ENCODE measurements at places on chromosomes 7 and 10.

DNA sequence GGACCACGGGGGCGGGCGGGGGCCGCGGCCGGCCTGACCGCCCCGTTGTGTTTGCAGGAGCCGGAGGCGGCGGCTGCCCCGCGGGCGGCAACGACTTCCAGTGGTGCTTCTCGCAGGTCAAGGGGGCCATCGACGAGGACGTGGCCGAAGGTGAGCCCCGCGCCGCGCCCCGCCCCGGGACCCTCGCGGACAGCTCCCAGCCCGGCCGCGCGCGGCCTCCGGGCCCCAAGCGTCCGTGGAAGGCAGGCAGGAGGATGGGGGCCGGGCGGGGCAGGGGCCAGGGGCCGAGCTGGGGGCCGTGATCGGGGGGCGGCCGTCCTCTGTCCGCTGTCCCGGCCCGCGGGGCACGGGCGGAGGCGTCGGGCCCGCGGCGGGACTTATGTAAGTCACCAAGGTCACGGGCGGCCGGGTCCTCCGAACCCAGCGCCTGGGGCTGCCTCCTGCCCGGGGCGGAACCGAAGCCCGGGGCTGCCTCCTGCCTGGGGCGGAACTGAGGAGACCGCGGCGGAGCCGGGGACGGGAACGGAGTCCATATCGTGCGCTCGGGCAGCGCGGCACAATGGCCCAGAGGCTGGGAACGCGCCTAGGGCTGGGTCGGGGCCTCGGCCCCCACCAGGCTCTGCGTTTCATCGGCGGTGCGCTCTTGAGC is 497 bp downstream of the PPP2R2D start:
- no peak for DNase-seq

DNA sequence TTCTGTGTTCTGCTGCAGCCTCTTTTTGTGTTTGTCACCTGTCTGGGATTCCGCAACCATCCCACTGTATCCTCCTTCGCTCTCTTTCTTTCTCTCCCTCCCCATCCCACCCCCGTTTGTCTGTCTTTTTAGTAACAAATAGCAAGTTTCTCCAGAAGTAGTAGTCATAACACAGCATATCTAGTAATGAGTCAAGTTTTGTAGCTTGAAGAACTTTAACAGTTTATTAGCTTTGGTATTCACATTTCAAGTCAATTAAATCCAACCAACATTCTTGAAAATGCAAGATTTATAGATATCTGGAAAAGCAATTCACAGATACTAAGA is 154.1 kb upstream of the MTPN start:
- DNase-seq = no peak

DNA sequence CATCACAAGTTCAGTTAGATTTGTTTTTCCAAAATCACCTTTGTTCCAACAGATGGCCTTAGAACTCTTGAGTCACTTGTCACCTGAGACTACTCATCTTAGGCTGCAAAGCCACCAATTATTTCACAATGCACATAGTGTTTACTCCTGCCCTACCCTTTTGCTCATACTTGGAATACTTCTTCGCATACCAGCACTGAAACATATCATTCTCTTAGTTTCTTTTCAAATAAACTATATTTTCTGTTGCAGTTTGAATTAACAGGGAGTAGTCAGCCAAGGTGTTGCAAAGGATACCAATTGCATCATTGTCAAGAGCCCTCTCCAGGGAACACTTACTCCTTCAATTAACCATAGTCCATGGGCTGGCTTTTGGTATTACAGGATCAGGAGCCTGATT is 71.0 kb downstream of the CASD1 start:
- no peak for DNase-seq

DNA sequence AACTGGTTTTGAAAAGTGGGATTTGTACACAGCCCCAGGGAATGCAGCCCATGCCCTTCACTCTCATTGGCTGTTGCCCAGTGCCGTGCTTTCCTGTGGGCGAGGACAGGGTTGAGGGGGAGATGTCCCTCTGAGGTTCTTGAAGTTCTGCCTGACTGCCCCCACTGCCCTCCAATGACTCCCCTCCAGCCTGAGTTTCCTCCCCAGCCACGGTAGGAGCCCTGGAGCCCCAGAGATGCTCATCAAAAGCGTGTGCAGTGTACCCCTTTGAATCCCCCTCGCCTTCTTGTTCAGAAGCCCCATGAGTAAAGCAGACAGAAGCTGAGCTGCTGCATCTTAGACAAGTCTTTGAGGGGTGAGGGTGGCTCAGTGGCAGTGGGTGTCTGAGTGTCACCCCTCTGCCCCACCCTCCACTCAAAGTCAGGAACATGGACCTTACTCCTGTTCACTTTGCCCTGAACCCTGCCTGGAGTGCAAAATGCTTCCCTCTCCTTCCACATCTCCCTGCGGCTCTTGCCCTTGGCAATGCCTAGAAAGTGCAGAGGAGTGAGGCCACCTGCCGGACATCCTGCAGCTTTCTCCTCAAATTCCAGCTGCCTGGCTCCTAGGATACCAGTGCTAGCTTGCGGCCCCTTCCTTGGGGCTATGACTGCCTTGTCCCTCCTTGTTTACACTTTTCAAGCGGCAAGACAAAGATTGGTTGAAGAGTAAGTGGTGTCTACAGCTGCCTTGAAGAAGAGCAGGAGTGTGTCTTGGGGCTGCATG is 19.9 kb downstream of the FAM241B start:
- no peak for DNase-seq

DNA sequence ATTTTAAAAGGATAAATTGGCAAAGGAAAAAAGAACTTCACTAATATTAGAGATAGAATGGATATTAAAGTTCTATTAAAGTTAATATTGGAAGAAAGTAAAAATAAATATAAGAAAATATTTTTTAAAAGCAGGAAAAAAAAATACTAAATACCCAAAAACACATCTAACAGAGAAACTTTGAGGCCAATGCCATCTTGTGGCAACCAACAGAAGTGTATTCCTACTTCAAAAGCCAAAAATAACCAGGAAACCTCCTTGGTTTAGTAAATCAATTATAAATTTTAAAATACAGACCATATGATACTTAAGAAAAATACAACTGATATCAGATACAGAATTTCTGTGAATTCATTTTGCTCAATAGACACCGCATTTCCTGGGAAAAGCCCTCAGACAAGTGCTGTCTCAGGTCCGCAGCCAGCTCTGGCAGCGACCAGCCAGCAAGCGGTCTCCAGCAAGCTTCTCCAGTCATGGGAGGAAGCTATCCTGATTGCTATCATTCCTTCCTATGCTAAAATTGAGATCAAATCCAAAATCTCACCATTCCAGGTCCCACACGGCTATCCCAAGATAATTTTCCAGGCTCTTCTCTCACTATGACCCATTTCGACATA is 65.3 kb downstream of the LMBR1 start:
- no peak for DNase-seq

GRCh38 chr7:47605816-47606575 is 24.1 kb upstream of the TNS3 start:
- DNase-seq = no peak

- DNase-seq = no peak
These were observed 757.2 kb upstream of the PHF14 start for GRCh38 chr7:10216462-10216861.

- DNase-seq = no peak
These were observed 3.7 kb upstream of the PLPP4 start for GRCh38 chr10:120453319-120453718.

- DNase-seq = no peak
These were observed 88.5 kb downstream of the AVL9 start for GRCh38 chr7:32583791-32584190.

DNA sequence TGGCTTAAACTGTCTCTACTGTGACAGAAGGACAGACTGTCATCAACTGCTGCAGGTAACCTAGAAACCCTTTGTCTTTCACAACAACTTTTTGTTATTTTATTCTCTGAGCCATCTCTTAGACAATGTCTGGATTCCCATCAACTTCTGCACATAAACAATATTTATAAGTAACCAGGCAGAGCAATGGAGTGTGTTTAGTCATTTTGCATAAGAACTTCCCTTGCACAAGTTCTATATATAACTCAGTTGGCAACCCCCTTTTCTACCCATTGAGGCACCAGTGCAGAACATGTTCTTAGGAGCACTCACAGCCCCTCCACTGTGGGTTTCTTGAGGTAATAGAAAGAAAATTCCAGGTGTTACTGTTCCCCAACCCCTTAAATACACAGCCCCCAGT is 65.0 kb upstream of the IL6 start:
- DNase-seq = no peak

GRCh38 chr10:31278279-31278941 is 40.6 kb upstream of the ZEB1 start:
- no peak for DNase-seq

DNA sequence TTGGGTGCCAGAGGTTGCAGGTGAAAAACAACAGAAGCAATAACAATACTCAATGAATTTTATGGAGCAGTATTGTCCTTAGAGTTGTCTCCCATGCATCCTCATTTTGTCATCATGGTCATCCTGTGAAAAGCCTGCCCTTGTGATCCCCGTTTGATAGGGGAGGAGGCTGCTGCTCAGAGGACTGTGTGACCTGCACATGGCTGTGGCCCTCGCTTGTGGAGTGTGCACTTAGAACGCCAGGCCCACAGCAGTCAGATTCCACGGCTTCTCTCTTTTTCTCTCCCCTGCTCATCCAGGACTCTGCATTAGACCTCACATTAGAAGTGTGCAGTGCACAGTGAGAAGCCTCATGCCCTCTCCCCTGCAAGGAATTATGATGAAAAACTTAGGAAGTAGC is 491.1 kb upstream of the KLF6 start:
- no peak for DNase-seq

DNA sequence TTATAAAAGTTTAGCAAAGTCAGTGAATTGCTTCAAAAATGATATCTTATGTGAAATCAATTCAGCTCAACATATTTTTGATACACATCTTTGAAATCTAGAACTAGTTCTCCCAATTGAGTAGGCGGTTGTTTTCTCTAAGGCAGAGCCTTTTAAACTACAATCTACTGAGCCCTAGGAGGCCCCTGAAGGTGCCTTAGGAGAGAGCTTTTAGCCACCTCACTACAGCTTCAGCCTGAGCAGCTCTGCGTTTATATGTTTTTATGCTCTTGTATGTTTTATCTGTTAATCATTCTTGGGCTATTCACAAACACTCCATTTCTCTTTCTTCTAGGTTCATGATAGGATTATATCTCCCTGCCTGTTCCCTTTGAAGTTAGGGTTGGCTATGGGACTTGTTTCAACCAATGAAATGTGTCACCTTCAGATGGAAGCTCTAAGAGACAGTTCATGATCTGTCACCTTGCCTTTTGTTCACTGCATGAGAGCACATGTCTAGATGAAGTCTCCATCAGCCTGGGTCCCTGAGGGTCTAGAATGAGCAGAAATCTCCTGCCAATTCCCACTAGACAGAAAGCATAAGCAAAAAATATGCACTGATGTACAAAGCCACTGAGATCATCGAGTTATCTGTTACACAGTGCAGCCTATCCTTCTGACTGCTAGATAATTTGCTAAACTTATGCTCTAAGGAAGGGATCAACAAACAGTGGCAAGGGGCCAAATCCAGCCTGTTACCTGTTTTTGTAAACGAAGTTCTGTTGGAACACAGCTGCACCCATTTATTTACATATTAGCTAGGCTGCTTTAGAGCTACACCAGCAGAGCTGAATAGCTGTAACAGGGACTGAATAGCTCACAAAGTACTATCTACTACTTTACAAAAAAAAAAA is 128.5 kb upstream of the CDK1 start:
- no peak for DNase-seq

- no peak for DNase-seq
These were observed 178.1 kb downstream of the ADAM12 start for GRCh38 chr10:126210051-126210651.

- no peak for DNase-seq
These were observed 121.4 kb downstream of the TCF7L2 start for GRCh38 chr10:113071446-113071845.

GRCh38 chr7:36923943-36924436 is 199.7 kb upstream of the AOAH start:
- no peak for DNase-seq

DNA sequence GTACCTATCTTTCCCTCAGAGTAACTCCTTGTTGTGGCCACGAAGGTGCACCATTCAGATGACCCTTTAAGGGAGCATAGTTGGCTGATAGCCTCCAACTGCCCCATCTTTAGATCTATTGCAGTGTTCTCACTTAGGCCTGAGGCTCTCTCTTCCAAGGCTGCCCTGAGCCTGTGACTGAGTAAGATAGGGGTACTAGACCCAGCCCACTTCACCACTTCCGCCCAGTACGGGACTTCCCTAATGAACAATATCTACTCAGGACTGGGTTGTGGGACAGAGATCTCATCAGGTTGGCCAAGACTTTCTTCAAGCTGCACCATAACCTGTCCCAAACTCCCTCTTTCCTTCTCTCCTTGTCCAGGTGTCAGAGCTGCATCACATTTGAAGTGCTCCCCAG is 5.7 kb upstream of the GNAI1 start:
- no peak for DNase-seq

- no peak for DNase-seq
These were observed 665 bp upstream of the SRRT start for GRCh38 chr7:100874300-100874576.

All from cerebellar nuclear complex (tissue), 1 donor.